ENCODE measurements at places on chromosomes 6 and 20.

- no peak for DNase-seq
Measured at GRCh38 chr6:96994660-96995059, 70.1 kb downstream of the KLHL32 start.

DNA sequence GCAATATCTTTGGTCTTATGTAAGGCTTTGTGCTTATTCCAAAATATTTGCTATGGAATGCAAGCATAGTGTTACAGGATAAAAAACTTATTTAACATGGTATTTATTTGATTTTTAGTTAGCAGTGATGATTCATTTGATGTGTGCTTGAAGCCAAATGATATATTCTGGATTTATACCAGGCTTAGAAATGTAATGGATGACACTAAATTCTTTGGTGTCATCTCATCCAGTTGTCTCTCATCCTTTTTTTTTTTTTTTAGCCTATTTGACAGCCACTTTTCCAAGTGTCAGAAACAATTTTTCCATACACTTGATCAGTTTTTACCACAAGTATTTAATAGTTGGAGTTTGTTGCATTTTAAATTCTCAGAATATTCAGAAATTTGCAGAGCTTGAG is 515.3 kb downstream of the CDKAL1 start:
- DNase-seq, result no peak

GRCh38 chr6:169109411-169110220 is 144.0 kb downstream of the THBS2 start:
- peak; percentile 86 for DNase-seq

- DNase-seq, result peak; percentile 28
Measured at GRCh38 chr20:21719592-21720214, 14.2 kb downstream of the PAX1 start.

DNA sequence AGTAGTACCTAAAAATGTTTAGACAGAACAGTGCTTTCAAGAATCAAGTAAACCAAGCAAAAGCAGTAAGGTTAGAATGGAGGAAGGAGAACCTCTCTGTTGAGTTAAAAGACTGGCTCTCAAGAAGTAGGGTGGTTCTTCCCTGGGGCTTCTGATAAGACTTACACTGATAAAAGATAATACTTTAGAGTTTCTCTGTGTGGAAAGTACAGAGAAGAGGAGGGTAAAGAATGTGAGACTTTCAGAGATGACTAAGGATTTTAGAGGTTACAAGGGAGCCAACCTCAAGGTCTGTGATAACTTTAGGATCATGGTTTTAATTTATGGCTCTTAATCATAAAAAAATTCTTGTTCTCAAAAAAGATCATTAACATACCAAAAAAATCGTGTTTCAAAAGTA is 30.9 kb upstream of the ALDH8A1 start:
- no peak for DNase-seq

- no peak for DNase-seq
Measured at GRCh38 chr6:151692216-151692615, 115.3 kb upstream of the ESR1 start.

DNA sequence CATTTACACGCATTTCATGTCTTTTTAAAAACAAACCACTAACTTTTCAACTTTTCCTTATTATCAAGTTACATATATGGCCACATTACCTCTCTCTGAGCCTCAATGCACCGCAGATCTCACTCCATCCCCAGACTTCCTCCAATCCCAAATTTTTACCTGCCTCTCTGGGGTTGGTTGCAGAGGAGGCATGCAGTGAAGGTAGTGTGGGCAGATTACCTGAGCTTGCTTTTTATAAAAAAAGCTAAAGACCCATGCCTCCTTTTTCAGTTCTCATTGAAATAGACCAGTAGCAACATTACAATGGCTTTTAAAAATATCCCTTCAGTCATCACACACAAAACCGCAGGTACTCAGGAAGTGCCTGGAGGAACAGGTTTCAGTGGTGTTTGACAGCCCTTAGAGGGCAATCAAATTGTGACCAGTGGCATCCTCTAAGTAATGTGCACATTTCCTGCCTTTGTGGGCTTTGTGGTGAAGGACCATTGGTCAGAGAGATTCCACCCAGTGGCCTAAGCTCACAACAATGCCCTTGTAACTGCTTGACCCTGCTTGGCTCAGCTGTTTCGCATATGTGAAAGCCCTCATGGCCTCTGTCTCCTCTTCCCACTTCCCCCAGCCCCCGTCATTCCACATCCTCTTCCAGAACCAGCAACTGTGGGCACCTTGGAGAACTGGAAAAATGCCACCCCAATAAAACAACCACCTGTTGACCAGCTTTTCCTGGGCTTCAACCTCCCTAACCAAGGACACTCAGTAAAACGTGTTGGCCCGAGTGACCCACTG is 30.2 kb upstream of the IL17A start:
- DNase-seq, result no peak

DNA sequence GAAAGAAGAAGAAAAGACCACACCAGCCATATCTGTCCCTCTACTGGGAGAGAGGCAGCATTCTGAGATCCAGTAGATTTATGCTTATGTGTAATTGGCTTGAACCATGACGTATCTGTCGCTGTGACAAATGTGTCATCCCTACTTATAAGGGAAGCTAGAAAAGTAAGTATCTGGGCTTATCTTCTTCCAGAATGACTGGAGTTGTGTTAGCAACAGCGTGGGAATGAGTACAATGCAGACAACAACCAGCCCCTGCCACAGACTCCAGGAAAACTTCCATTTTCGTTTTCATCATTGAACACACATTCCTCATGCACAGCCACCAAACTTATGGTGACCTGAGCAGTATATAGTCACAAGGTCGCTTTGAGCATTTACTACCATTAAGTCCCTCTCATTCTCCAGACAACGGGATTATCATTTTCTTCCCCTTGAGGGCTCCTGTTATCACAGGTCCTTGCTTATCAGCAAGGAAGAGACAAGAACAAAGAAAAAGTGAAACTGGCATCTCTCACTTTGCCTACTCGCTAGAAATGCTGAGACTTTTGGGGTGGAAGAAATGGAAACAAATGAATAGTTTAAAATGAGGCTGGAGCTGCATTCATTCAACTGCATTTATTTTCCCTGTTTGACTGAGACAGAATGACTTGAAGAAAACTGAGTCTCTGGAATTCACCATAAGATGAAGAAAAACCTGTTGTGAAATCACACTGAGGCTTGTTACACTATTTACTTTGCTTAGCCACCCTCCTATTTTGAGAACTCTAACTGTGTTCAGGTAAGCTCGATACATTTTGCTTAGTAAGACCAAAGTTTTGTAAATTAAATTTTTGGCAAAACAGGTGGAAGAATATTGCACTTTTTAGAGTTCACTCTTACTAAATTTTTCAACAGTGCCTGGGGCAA is 149.3 kb upstream of the FOXQ1 start:
- no peak for DNase-seq

DNA sequence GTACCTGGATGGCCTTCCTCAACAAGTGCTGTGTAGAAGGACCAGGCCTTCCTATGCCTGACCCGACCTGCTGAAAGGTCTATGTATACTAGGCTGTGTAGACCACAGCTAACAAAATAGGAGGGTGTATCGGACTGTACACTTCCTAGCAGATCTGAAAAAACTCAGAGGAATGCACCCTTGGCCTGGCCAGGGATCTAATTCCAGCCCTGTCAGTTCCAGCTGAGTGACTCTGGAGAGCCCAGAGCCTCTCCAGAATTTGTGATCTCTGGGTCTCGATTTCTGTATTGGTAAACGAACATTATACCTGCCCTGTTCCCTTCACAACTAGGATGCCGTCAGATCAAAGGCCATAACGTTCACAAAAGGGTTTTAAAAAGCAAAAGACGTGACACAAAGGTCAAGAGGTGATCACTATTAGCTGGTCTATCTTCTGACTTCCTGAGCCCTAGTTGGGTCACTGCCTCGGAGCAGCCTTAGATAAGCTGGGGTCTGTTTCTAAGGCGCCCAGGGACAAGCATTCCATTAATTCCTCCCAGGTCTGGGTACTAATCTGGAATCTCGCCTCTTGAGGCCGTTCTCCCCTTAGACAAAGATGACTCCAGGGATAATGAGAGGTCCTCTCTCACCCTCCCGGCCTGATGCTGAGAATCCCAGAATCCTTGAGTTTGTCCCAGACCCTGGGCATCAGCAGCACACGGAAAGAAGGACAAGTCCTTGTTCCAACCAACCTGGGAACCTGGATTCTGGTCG is 13.9 kb downstream of the MTCH1 start:
- no peak for DNase-seq
